ENCODE measurements at places on chromosomes 3 and 15.

GRCh38 chr15:71160976-71161375 lies 45.7 kb downstream of the THSD4 start:
- no peak for DNase-seq

DNA sequence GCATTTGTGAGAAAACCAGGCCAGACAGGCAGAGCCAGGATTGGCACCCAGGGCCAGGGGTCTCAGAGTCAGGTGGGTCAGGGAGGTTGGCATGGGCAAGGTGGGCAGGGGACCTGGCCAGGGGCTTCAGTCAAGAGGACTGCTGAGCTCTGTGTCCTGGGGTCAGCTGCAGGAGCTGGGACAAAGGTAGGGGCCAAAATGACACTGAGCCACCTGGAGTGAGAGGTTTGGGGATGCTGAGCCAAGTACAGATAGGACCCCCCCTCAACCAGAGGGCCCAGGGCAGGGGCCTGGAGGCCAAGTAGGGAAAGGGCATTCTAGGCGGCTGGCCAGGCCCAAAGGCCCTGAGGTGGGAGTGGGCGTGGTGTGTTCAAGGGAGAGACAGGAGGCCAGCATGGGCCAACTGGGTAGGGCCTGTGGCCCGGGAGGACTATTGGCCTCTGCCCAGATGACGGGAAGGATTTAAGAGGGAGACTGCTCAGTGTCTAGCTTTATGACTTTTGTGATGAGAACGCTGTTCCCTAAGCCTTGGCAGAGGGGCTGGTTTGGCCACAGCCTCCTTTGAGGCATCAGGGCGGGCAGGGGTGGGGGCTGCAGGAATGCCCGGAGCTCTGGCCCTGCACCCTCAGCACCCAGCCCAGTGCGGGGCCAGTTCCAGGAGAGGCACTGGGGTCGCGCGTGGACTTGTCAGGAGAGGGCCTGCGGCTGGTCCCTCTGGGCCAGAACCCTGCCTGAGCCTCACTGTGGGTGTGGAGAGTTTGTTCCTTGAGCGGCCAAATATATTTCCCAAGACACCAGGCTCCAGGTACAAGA lies 3.1 kb downstream of the CFAP100 start:
- no peak for DNase-seq

DNA sequence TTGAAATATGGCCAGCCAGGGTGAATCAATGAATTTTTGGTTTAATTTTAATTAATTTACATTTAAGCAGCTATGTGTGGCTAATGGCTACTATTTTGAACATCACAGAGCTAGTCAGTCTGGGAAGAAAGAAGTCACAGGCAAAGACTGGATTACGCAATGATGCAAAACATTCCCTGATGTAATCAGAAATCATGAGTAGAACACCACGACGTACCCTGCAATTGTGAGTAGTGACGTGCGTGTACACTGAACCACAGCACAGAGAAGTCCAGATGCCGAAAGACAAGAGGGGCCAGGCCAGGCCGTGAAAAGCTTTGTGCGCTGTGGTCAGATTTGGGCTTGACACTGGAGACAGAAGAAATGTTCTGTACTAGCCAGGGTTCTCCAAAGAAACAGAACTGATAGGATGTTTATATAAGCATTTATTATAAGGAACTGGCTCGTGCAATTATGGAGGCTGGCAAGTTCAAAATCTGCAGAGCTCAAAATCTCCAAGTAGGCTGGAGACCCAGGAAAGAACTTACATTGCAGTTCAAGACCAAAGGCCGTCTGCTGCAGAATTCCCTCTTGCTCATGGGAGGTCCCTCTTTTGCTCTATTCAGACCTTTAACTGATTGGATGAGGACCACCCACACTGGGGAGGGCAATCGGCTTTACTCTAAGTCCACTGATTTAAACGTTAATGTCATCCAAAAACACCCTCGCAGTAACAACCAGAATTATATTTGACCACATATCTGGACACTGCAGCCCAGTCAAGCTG lies 44.6 kb downstream of the SH3BP5 start:
- no peak for DNase-seq

- no peak for DNase-seq
These were observed 250.0 kb downstream of the PLOD2 start for GRCh38 chr3:145911016-145911415.

GRCh38 chr3:31302343-31302742 lies 230.4 kb upstream of the STT3B start:
- DNase-seq: no peak

- no peak for DNase-seq
These were observed 33.0 kb downstream of the SLC12A6 start for GRCh38 chr15:34304613-34305012.

- no peak for DNase-seq
These were observed 12.3 kb downstream of the KY start for GRCh38 chr3:134638385-134639030.

DNA sequence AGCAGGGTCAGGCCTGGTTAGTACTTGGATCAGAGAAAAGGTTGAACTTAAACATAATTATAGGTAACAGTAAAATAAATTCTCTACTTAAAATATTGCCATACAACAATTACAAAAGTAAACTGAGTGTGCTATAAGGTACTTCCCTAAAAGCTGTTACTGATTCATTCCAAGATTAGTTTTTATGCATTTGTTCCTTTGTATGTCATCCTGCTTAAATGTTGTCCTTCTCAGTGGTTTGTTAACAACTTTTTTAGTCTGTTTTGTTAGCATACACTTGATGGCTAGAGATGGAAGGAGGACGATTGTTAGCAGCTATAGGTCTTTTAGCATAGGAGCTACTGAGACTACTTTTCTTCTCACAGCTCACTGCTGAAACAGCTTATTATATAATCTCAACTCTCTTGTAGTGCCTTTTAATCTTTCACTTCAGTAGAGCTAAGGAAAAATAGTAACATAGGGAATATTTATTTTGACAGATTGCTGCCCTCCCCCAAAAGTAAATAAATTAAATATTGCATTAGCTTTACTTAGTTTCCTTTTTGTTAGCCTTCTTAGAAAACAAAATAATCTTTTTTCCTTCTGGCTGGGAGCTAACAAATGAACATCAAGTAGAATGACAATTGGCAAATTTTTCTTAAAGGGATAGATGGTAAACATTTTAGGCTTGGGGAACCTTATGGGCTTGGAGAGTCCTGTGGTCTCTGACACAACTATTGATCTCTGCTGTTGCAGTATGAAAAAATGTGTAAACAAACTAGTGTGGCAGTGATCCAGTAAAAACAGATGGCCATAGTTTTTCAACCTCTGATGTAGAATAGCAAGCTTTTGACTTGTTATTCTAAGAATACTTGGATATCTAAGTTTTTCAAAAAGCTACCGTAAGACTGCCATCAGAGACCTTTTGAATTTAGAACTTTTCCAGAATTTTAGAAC lies 39.5 kb downstream of the USP8 start:
- no peak for DNase-seq

GRCh38 chr15:36053746-36054145 lies 507.8 kb upstream of the DPH6 start:
- DNase-seq: no peak

- no peak for DNase-seq
These were observed 153.0 kb downstream of the IMPG2 start for GRCh38 chr3:101167376-101167775.

DNA sequence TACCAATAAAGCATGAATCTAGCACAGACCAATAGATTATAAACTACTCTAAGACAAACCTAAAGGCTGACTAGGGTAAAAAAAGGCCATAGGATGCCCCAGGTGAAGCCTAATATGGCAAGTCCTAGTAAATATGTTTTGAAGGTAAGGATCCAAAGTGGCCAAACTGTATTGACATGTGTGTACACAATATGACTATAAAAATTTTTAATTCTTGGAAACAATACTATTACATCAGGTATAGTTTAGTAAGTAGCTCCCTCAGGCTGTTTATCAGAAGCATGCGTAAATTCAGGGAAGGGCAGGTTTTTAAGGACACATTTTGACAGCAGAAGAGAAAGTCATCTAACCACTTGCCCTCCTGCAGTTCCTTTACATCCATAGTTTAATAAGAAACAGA lies 18.8 kb downstream of the GNB4 start:
- no peak for DNase-seq

GRCh38 chr15:31811641-31812040 lies 218.7 kb upstream of the CHRNA7 start:
- DNase-seq: no peak

- DNase-seq: no peak
These were observed 49.2 kb downstream of the PIERCE2 start for GRCh38 chr15:55457401-55458022.

DNA sequence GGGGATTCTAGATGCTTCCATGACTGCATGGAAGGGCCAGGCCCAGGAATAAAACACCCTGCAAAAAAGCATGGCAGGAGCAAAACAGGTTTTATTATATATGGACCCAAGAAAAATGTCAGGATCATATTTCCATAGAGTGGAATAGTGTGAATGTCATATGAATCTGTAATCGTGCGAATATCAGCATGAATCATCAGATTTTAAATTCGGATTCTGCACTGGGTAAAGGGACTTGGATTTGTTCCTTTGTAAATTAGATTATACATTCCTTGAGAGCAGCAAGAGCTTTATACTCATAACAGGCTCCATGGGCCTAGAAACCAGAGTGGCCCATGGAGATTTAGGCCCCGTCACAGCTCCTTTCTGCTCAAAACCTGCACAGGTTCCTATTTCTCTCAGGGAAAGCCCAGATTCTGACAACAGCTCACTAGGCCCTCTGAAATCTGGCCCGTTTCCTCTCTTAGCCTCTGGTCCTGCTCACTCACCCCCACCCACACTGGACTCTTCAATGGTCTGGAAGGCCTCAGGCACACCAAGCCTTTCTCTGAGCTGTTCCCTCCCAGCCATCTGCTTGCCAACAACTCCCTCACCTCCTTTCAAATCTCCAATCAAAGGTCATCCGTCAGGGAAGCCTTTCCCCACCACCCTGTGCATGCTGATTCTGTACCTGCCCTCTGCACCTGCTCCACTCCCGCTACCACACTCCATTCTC lies 76.0 kb downstream of the FEM1B start:
- no peak for DNase-seq

DNA sequence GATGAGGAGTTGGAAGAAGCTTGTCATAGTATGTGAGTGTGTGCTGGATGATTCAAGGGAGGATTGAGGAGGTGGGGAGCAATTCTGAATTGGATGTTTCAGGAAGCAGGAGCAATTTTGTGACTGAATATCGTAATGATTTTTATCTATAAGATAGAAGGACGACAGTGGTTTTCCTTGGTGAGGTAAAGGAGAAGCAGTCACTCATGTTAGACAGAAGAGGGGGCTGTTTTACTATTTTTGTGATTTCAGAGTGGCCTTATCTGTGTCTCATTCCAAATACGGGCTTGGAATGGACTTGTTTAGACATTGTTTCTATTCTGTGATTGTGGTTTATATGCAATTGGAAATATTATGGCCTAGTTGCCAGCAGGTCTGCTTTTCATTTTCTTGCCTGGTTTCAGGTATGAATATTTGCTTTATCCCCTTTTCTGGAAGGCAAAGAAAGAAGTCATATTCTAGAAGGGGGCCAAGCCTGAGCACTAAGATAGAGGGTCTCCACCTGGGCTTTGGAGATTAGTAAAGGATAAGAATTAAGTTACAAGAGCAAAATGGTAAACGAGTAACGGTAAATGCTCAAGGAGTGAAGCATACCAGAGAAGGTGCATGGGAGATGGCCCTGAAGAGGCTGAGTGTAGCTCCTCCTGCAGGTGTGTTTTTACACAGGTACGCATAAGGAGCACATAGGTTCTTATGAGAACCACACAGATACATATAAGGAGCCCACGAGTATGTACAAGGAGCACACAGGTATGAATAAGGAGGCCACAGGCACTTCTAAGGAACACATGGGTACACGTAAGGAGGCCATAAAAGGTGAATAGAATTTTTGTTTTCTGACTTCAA lies 124.6 kb upstream of the KCNAB1 start:
- DNase-seq: no peak

- DNase-seq: no peak
These were observed 56.1 kb downstream of the SLCO3A1 start for GRCh38 chr15:91909574-91909973.

DNA sequence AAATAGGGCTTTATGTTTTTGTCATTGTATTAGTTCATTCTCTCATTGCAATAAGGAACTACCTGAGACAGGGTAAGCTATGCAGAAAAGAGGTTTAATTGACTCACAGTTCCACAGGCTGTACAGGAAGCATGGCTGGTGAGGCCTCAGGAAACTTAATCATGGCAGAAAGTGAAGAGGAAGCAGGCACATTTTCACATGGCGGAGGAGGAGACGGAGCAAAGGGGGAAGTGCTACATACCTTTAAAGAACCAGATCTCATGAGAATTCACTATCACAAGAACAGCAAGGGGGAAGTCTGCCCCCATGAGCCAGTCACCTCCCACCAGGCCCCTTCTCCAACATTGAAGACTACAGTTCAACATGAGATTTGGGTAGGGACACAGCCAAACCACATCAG lies 25.6 kb downstream of the CEP63 start:
- no peak for DNase-seq

DNA sequence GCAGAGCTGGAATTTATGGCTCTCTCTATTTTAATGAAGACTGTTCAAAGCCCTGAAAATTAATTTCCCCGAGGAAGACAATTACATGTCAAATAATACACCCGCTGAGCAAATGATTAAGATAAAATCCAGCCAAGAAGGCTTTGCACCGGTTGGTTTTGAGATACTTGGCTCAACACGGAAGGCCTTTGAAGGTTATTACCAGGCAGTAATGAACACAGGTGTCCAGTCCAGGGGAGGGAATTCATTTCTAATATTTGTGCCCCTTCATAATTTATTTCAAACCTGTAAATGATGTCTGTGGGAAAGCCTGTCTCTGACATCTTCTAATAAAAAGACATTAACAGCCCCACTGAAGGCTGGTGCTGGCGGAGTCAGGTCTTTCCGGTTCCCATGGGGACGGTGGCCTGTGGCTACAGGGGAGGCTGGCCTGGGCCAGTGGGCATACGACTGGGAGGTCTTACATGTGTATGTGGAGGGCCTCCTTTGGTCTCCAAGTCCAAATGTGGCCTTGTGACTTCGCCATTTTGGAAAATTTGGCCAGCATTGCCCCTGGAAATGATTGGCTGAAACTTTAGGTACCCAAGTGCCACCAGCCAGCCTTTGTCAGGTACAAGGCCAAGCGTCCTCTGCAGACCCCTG lies 49.9 kb upstream of the IQSEC1 start:
- no peak for DNase-seq

GRCh38 chr3:128195802-128196201 lies 42.5 kb downstream of the EEFSEC start:
- no peak for DNase-seq

GRCh38 chr15:71575474-71576045 lies 234.8 kb upstream of the NR2E3 start:
- no peak for DNase-seq

- DNase-seq: no peak
These were observed 348.6 kb upstream of the CCDC54 start for GRCh38 chr3:107028626-107029025.

DNA sequence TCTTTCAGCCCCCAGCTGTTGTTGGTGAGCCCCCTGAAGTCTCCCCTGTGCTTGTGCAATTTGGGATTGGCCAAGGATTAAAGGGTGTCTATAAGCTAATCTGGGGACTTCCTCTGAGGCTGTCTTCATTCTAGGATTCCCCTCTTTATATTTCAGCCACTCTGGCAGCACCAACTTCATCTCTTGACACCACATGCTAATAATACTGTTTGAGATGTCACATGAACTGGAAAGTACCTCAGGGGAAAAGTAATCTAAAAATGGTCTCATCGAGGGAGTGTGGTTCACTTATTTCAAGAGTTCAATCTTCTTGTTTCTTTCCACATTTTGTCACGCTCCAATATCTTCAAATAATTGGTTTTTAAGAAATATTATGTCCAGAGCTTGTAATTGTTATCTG lies 279.2 kb upstream of the TMC3 start:
- no peak for DNase-seq

GRCh38 chr3:14523792-14524191 lies 16.4 kb downstream of the GRIP2 start:
- no peak for DNase-seq

GRCh38 chr3:179322286-179323196 lies at the start of gene ZNF639:
TSS of gene ZNF639 (plus strand) at chr3:179323031. CDS start at chr3:179328294, 5,263 bp downstream.
- DNase-seq: peak; percentile 81

Measured in stimulated activated CD4-positive, alpha-beta T cell treated with anti-CD3 and anti-CD28 coated beads, Interleukin-12 subunit alpha, Interleukin-12 subunit beta, amount 100 ng/mL, for 4 hours (primary cell).